ENCODE measurements at places on chromosomes 4 and X.

DNA sequence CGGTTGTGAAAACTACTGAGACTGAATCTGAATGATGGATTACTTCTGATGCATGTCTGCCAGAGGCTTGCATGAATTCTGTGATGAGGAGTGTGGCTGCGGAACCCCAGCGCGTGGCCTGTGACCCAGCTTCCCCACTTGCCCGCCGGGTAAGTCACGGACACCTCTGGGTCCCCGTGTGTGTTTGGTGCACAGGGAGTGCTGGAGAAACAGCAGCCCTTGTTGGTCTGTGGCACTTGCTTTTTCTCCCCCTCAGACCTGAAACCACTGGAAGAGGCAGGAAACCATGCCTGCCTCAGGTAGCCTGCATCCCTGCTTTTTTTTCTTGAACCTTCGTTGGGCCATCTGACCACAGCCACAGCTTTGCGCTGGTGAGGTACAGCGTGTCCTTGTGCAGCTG is 51.9 kb upstream of the TADA2B start:
- no peak for DNase-seq

- DNase-seq: no peak
These were observed 17.1 kb upstream of the C1QTNF7 start for GRCh38 chr4:15410750-15411149.

DNA sequence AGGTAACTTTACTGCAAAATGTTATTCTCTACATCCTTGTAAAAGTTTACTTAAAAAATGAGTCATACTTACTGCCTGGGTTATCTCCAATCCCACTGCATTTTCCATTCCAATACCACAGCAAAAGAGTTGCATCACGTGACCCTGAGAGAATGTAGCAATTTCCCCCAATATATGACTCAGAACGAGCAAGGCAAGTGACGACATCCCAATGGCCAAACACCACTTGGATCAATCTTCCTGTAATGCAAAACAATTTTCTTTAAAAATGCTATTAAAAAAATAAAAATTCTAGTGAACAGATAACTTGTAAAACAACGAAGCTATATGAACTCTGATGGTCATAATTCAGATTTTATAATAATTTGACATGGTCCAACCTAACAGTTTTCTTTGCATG is 224.3 kb downstream of the DCLK2 start:
- DNase-seq: no peak

DNA sequence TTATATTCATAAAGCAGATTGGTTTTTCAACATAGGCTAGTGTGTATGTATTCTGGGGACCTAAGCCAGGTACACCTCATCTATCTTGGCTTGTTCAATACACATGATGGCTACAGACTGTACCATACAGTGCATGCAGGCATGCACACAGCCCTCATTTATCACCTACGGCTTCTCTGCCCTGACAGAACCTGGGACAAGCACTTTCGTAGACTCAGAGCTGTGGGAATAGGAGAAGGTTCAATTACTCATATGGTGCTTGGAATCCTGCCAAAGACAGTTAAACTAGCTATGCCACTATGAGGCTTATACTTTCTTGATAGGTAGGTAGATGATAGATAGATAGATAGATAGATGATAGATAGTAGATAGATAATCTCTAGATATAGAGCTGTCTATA is 457.2 kb downstream of the GALNTL6 start:
- DNase-seq: no peak

DNA sequence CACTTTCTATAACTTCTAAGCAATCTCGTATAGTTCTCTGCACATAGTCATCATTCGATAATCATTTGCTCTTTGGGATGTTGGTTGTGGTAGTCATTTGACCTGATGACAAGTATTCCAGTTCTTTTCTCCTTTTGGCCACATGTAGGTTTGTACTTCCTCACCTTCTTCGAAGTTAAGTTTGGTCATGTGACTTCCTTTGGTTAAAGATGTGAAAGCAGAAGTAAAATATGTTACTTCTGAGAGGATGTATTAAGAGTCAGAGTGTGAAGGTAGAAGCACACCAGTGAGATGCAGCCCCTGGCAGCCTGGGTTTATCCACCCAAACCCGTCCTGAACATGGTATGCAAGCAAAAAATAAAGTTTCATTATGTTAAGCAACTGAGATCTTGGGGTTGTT is 48.9 kb upstream of the ZNF518B start:
- DNase-seq: no peak

DNA sequence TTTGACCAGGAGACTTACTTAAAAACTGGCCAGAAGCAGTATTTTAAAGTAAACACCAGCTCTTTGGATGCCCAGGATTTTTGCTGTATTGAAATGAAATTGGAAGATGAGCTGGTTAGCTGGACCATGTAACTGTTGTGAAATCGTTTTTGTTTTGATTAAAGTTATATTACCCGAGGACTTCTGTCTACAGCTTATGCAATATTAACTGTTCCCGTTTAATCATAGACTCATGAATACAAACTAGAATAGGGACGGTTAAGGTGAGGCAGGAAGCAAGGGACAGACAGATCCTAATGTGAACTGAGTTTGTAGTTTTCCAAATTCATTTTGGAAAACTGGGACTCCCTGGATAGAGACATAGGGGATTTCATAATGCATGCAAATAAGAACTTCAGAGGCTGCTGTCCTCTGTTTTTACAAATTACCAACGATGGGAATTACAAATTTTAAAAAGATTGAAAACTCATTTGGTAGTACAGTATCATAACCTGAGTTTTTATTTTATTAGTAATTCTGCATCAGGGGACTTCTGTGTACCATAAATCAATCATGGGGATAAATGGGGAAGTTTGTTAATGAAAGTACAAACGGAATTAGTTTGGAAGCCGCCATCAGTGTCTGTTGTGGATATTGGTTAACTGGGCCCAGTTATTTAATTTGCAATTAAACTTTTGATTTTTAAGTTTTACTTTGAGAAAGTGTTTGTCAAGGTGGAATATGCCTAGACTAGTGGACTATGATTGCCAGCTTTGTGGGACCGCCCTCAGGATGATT is 304.4 kb downstream of the AFF2 start:
- no peak for DNase-seq

DNA sequence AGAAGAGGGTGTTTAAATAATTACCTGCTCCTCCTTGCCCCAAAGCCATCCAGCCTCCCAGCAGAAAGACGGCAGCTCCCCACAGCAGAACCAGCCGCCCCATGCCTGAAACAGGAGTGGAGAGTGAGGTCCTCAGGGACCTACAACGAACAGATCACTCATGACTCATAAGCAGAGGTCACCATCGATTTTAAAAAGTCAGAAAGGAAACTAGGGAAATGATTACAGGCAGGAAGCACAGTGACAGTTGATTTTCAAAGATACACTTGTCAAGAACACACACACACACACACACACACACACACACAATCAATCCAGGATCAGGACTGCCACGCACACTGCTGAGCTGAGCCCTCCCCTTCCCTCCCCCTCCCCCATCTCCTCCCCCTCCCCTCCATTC is at the start of gene CRLF2:
CRLF2 (minus strand) TSS at position 118 of the 400 bp plus-strand sequence; CDS start at position 103, 15 bp downstream.
- DNase-seq: peak; percentile 77

GRCh38 chr4:41427306-41427882 is 110.6 kb upstream of the LIMCH1 start:
- no peak for DNase-seq

DNA sequence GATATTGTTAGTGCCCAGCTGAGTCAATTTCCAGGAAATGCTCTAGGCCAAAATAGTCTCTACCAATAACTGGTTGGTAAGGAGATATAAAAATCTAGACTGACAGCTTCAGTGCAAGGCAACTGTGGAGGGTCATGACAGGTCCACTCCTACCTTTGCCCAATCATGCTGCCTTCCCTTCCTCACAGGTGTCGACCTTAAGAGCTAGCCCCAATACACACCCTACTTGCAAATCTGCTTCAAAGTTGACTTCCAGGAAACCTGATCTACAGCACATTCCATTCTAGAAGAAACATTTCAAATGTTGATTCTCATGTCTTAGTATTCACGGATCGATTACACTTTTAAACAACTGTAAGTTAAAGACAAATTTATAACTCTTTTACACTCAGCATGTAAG is 1455.5 kb downstream of the TECRL start:
- DNase-seq: no peak

GRCh38 chr4:23153076-23153475 is 460.3 kb downstream of the GBA3 start:
- DNase-seq: no peak

DNA sequence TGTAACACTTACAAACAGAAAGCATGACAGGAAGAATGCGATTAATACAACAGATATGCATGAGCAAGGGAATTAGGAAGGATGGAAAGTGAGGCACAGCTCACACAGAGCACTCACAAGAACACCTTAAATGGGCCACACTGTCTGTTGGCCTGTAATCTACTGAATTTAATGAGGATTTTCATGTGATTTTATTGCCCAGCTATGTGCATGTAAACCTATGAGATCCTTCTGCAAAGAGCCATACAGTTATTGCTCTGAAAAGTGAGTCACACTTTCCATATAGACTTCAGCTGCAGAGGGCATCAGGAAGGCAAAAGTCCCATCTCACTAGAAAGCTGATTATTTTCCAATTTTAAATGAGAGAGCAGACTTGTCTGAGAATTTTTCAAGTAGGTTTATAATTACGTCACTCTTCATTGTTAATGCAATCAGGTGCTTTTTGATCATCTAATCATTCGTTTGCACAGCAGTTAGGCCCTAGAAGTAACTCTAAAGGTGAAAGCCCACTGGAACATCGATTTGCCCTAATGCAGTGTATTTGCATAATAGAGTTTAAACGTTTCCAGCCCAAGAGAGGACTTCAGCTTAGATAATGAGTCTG is 832.7 kb upstream of the INTU start:
- DNase-seq: no peak

GRCh38 chr4:143455211-143455610 is 58.3 kb upstream of the SMARCA5 start:
- no peak for DNase-seq

- no peak for DNase-seq
These were observed 589.9 kb upstream of the GALNT7 start for GRCh38 chr4:172578712-172579111.

DNA sequence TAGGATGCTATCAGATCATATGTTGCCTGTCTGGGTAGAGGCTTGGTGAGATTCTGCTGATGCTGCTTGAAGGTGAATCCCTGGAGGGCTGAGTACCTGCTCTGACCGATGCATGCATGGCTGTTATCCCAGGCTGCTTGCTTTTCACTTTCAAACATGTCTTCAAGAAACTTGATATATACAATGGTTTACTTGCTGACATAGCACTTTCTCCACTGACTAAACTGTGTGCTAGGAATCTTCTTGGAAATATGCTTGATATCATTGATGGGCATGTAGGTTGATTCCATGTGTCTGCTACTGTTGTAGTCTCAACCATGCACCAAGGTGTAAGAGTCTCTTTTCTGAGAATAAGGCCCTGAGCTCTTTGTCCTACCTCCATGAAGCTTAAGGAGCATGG is 79.6 kb upstream of the WDR1 start:
- DNase-seq: no peak

GRCh38 chr4:76630741-76631140 is 195.7 kb downstream of the SHROOM3 start:
- DNase-seq: no peak

DNA sequence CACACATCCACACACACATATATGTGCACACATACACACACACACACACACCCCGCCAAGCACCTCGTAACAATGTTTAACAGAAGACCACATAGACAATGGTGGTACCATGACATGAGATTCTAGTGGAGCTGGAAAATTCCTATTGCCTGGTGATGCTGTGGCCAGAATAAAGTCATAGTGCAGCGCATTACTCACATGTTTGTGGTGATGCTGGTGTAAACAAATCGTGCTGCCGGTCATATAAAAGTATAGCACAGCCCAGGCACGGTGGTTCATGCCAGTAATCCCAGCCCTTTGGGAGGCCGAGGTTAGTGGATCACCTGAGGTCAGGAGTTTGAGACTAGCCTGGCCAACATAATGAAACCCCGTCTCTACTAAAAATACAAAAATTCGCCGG is 275.2 kb downstream of the TRIML1 start:
- no peak for DNase-seq

DNA sequence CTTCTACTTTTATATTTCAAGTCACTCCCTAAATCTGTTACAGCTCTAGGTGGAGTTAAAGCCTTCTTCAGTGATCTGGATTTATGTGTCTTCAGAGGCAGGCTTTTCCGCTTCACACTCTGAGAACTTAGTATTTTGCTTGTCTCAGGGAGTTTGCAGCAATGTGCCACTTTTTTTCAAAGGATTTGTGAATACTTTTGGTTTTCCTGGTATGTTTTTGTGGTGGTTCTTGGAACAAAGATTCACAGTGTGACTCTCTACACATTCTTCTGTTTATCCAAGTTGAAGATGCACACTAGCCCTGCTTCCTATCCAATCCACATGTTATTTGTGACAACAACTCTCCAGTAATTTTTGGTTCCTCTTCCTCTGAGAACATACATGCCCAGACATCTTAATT is 1253.7 kb downstream of the TECRL start:
- no peak for DNase-seq

- DNase-seq: no peak
These were observed 818.7 kb downstream of the DMD start for GRCh38 chrX:32392655-32393054.

DNA sequence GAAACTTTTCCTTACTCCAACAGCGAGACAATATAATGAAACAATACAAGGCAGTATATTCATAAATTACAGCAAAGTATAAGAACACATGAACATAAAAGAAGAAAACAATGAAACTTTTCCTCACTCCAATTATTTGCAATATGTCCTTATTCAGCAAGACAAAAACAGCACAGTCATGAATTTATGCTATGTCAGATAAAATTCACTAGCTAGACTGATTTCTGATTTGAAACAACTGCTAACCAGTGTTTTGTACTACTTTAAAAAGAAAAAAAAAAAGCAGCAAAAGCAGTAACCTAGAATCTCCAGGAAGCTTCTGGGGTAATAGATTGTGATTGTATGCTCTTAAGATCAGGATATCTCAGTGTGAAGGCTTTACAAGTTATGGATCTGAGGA is 45.2 kb upstream of the UNC5C start:
- DNase-seq: no peak

GRCh38 chr4:27001398-27002164 is 140.9 kb downstream of the STIM2 start:
- DNase-seq: no peak

DNA sequence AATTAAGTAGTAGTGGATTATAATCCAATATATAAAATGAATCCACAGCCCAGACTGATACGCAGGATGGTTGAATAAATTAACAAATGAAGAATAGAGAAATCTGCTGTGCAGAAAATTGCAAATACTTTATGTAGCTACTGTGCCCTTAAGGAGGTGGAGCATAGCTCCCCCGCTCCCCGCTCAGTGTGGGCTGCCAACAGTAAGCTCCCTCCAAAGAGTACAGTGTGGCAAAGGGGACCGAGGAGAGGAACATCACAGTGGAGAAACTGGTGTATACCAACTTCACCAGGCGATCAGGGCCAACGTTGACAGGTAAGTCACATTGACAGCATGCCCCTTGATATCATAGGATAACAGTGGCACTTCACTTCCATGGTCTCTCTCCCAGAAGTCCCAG is 57.9 kb upstream of the CLDN34 start:
- no peak for DNase-seq

- no peak for DNase-seq
These were observed 4.1 kb downstream of the AFF1 start for GRCh38 chr4:86938771-86939520.
